ENCODE measurements at places on chromosomes 4 and X.

GRCh38 chr4:164802301-164802901, 48.5 kb downstream of the SMIM31 start:
- DNase-seq: no peak

GRCh38 chr4:125826801-125827695, 512.3 kb downstream of the FAT4 start:
- DNase-seq: no peak

DNA sequence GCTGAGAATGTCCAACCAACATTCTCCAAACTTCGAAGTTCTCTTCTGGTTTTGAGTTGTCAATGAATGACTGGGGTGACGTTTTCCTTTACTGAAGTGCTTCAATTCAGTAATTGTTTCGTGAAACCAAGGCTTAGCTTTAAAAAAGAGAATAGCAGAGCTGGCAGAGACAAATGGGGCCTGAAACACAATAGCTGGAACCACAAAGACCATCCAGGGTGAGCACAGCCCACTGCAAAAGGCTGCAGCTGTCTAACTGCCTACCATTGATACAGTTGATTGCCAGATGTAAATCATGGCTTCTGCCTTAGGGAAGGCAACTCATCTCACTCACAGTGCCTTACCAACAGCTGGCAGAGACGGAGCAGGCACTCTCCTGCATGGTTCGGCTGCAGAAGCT, 78.7 kb upstream of the ZNF518B start:
- no peak for DNase-seq

DNA sequence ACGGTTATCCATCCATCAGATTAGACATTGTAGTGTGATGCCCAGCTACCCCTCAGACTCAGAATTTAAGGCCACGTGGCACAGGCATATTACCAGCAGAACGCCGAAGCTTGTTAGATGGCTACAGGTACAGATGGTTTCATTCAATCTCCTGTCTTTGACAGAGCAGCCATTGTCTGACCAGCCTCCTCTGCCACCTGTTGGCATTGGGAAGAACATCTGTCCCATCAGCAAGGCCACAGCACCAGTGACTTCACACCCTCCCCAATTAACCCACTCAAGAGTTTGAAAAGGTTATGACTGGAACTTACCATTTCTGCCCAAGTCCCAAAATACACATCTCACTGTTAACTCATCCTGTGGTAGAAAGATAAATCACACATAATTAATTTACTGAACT, 22.0 kb upstream of the PHKA2 start:
- no peak for DNase-seq

GRCh38 chr4:185849664-185850550, 37.9 kb upstream of the SORBS2 start:
- DNase-seq: no peak

DNA sequence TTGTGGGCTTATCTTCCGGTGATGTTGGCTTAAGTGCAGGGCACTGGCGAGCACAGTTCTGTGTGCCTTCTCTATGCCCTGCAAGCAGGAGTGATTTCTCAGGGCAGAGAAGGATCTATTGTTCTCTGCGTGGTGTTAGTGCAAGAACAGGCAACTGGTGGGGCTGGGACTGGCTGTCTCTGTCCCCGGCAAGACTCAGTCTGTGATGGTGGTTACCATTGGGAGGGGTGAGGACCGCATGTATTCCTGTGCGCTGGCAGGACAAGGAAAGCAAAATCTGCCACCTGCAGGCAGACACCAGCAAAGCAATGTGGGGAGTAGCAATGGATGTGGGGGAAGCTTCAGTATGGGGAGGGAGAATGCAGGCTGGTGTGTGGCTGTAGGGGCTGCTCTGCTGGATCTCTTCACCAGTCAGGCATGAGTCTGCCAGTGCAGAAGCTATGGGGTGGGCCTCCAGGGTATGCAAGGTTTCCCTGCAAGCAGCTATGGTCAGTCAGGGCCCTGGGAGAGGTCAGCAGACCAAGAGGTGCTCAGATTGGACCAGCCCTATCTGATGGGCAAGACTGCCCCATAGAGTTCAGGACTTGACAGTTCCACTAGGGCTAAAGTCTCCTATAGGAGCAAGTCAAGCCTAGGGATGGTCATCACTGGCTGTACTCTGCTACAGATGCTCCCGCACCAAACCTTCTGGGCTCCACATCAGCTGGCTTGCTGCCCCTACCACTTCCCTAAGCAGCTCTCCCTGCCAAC, 16.8 kb downstream of the PF4 start:
- DNase-seq: no peak

DNA sequence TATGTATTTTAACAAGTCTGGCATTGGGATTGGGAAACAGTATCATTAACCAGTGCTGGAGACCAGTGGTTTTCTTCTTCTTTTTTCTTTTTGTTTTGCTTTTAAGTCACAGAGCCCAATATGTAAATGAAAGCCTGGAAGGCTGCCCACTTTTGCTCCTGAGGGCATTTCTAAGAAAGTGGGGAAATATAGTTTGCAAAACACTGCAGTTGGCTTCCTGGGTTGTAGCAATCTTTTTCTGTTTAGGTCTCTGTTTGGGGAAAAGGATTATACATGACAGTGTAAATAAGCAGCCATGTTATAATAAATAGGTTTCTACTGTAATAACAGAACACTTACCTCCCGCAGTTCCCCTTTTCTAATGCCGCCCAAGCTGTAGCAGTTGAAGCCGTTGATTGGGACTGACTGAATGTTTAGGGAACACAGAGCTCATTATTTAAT, 105.5 kb downstream of the TMEM164 start:
- no peak for DNase-seq

- DNase-seq: no peak
Measured at GRCh38 chrX:18701621-18702361, 5.7 kb upstream of the PPEF1 start.

GRCh38 chr4:75371915-75372314, 142.3 kb downstream of the RCHY1 start:
- no peak for DNase-seq

DNA sequence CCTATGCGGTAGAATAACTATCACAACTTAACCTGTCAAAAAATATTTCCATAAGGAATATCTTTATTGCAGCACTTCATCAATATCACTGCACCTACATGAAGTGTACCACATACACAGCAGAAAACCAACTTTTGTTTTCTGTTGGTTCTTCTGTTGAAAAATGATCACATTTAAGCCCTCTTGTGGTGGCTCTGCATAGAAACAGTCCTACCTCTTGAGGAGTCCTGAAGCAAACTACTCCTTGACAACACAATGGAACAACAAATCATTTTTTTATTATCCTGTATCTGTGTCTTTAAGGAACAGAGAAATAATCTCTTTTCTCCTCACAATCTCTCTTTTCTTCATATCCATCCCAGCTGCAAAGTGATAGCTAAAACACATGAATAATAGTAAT, 39.8 kb upstream of the ATOH1 start:
- DNase-seq: peak; percentile 26

- DNase-seq: peak; percentile 14
Measured at GRCh38 chr4:39637586-39638353, 895 bp downstream of the SMIM14 start.

- DNase-seq: no peak
Measured at GRCh38 chr4:26044524-26044923, 130.5 kb downstream of the SMIM20 start.
